ENCODE measurements at places on chromosomes 5 and 9. TPM values are rescaled to one million over a fixed set of nuclear protein-coding genes. Genes with fewer than 3 reads are reported as not detected.

GPR150 gene
- polyA plus RNA-seq = not detected

GARIN3 gene
- polyA plus RNA-seq = not detected

BASP1 gene
- 94.4 TPM for polyA plus RNA-seq

DND1 gene
- not detected for polyA plus RNA-seq

PAPPA gene
- 4.0 TPM for polyA plus RNA-seq

SPINK5 gene
- polyA plus RNA-seq = 0.61 TPM

RAI14 gene
- 103 TPM for polyA plus RNA-seq

PCDHGA9 gene
- polyA plus RNA-seq = 6.0 TPM

DPYSL3 gene
- 40.3 TPM for polyA plus RNA-seq

PITX1 gene
- polyA plus RNA-seq = not detected

NUTM2G gene
- polyA plus RNA-seq = 0.24 TPM

NME5 gene
- 24.9 TPM for polyA plus RNA-seq

OBP2B gene
- not detected for polyA plus RNA-seq

HBEGF gene
- polyA plus RNA-seq = 10.0 TPM

Measured in right renal cortex interstitium (tissue), 3 donors.